NCI-H526 (cell line): ENCODE measurements at places on chromosomes 6 and 20.

DNA sequence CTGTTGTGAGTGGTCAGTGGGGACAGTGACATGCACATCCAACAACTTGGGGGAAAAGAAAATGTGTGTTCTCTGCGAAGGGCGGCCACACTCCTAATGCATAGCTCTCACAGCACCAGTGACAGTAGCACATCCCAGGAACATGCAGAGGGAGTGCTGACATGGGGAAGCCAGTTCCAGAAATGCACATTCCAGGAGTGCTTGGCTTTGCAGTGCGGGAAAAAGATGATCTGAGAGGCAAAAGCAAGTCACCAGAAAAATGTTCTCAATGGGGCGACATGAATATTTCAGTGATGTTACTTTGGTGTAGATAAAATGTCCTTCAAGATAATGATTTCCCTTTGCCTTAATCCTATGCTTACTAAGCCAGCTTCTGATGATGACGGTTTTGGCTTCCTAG lies 42.9 kb upstream of the PDE10A start:
- DNase-seq: no peak

DNA sequence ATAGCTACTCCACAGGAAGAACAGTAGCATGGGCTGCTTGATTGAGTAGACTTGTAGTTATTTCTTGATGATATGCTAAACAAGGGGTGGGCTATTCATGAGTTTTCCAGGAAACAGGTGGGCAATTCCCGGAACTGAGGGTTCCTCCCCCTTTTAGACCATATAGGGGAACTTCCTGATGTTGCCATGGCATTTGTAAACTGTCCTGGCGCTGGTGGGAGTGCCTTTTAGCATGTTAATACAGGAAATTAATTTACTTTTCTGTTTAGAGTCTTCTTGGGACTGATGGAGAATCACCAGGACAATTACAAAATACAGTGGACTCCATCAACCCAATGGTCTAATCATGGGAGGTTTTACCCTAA lies 22.7 kb downstream of the CYP24A1 start:
- DNase-seq: no peak

DNA sequence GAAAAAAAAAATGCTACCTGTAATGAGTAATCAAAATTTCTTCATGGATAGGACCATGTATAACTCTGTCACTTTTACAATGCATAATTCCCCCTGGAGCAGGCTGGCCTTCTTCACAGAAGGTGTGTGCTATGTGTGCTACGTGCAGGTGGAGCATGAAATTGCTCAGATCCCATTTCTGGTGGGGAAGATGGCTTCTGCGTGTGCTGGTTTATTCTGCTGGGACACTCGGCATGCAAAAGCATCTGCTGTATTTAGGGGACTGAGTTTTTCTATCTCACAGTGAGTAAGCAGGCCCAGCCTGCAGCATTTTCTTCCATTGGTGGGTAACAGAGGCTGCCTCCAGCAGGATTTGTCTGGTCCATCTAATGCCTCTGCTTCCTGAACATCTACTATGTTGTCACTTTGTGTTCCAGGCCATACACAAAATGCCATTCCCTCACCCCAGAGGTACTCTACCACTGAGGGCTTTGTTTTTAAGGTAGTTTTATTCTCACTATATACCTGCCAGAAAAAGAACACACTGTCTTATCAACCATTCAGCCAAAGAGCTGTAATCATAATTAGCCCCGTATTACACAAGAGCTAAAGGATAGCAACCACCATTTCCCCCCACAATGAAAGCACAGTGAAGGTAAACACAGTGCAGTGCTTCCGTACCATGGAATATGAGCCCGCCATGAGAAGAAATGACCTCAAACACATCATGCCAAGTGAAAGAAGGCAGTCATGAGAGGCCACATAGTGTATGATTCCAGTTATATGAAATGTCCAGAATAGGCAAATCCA lies 62.4 kb downstream of the SYNDIG1 start:
- DNase-seq: no peak

- DNase-seq: no peak
These were observed 13.1 kb downstream of the TFAP2A start for GRCh38 chr6:10401632-10402223.

- no peak for DNase-seq
These were observed 133.2 kb downstream of the SNX5 start for GRCh38 chr20:17835240-17835933.

DNA sequence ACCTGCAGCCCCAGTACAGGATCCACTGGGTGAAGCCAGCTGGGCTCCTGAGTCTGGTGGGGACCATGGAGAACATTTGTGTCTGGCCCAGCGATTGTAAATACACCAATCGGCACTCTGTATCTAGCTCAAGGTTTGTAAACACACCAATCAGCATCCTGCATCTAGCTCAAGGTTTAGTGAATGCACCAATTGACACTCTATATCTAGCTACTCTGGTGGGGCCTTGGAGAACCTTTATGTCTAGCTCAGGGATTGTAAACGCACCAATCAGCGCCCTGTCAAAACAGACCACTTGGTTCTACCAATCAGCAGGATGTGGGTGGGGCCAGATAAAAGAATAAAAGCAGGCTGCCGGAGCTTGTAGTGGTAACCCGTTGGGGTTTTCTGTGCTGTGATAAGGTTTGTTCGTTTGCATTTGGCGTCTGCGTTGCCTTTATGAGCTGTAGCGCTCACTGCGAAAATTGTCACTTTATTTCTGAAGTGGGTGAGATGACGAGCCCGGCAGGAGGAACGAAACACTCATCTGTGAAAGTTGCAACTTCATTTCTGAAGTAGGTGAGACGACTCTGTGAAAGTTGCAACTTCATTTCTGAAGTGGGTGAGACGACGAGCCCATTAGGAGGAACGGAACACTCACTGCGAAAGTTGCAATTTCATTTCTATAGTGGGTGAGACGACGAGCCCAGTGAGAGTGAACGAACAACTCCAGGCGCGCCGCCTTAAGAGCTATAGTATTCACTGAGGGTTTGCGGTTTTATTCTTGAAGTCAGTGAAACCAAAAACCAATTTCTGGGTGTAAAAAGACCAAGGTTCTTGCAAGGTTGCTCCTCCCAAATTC lies 31.1 kb downstream of the SERPINB6 start:
- DNase-seq: no peak

GRCh38 chr6:90865513-90865912 lies 278.6 kb upstream of the MAP3K7 start:
- no peak for DNase-seq

DNA sequence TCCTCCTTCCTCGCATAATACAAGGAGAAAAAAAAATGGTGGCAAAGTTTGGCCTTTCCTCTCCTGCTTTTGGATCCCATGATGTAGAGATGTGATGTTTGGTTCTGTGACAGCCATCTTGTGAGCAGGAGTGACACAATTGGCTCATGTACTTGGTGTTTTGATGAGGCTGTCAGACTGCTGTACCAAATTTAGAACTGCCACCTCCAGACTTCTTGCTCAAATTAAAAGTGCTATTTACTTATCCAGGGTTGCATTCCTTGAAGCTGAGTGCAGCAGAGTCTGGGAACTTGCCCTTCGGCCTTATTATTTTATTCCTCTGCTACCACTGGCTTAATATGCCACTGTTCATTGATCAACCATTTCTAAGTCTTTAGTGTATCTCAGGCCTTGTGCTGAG lies 21.9 kb downstream of the BCAS1 start:
- DNase-seq: no peak

DNA sequence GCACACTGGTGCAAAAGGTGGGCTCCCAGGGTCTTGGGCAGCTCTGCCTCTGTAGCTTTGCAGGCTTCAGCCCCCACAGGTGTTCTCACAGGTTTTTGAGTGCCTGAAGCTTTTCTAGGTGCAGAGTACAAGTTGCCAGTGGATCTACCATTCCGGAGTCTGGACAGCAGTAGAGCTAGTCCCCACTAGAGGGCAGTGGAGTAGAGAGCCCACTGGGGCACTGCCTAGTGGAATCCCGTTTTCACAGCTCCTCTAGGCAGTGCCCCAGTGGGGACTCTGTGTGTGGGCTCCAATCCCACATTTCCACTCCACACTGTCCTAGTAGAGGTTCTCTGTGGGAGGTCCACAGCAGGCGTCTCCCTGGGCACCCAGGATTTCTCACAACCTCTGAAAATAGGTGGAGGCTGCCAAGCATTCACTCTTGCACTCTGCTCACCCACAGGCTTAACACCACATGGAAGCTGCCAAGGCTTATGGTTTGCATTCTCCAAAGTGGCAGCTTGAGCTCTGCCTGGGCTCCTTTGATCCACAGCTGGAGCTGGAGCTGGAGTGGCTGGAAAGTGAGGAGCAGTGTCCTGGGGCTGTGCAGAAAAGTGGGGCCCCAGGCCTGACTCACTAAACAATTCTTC lies 86.3 kb upstream of the PROKR2 start:
- peak; percentile 63 for DNase-seq

- no peak for DNase-seq
These were observed 251.9 kb downstream of the UST start for GRCh38 chr6:148998704-148999103.

DNA sequence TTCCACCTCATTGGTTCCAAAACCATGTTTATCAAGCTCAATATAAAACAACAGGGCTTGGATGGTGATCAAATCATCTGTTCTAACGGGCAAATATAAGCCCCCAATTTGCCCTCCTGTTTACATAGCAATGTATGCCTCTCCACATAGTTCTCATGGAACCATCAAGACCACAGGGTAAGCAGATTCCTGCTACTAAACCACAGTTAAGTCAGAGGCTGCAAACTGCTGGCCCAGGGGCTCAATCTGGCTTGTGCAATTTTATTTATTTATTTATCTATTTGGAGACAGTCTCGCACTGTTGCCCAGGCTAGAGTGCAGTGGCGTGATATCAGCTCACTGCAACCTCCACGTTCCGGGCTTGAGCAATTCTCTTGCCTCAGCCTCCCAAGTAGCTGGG lies 18.9 kb upstream of the MTHFD1L start:
- no peak for DNase-seq

- DNase-seq: no peak
These were observed 72.1 kb downstream of the GFRAL start for GRCh38 chr6:55399351-55399750.

- DNase-seq: no peak
These were observed 64.5 kb downstream of the GMPR start for GRCh38 chr6:16302721-16303552.

GRCh38 chr6:129498541-129498940 lies 211.4 kb downstream of the ARHGAP18 start:
- DNase-seq: no peak
